Dermis blood vessel endothelial cell (primary cell): ENCODE measurements at places on chromosomes 4 and X. TPM values are rescaled to one million over a fixed set of nuclear protein-coding genes. Genes with fewer than 3 reads are reported as not detected.

The HELT gene
- not detected in 2 replicates for total RNA-seq

DNA sequence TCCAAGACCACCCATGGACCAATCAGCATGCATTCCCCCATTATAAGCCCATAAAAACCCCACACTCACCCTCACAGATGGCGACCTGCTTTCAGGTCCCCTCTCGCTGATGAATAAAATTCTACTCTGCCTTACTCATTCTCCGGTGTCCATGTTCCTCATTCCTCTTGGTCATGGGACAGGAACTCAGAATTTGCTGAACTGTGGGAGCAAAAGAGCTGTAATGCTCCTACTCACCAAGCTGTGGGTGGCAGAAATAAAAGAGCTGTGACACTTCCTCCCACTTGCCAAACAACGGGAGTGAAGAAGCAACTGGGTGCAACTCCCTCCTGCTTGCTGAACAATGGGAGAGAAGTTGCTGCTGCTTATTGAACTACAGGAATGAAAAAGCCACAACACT is 168.5 kb upstream of the PCDH18 start:
- DNase-seq = no peak

DNA sequence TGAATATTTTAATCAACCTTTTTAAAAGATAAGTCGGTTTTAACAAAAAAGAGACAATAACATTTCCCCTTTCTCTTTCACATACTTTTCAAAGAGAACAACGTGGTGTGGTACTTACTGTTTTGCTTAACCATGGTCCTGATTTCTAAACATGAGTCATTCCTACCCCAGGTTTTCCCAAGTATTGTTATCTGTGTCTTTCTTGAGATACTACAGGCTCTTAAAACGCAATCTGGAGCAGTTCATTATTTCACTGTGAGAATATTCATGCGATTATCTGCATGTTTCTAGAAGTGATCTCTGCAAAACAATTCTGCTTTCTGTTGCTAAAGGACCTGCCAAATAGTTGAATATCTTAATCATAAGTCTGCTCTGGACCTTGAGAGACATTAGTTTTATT is 127.3 kb downstream of the TENM3 start:
- no peak for DNase-seq

The NDNF gene
- total RNA-seq = 4.1 and 6.7 TPM in 2 replicates

- no peak for DNase-seq
Observed at GRCh38 chr4:15451181-15451865, 18.4 kb upstream of the CC2D2A start.

- DNase-seq = no peak
Observed at GRCh38 chr4:175973027-175973923, 92.4 kb upstream of the WDR17 start.

The PRPS2 gene
- 21.3 and 27.7 TPM in 2 replicates for total RNA-seq

The CENPC gene
- total RNA-seq = 18.2 and 19.7 TPM in 2 replicates

GRCh38 chr4:126899331-126899801 is 733.4 kb upstream of the INTU start:
- no peak for DNase-seq

The SH3RF1 gene
- total RNA-seq = 10.8 and 11.2 TPM in 2 replicates

- DNase-seq = peak; percentile 92
Observed at GRCh38 chrX:85003655-85004244, at the start of gene APOOL. Gene APOOL, plus strand, starts transcription at chrX:85003877. Its CDS starts 36 bp downstream, at chrX:85003913.

GRCh38 chr4:173398779-173399415 is at the start of gene SCRG1:
Gene SCRG1, minus strand, starts transcription at chr4:173399116. Its CDS starts 7,702 bp downstream, at chr4:173391414.
- no peak for DNase-seq

DNA sequence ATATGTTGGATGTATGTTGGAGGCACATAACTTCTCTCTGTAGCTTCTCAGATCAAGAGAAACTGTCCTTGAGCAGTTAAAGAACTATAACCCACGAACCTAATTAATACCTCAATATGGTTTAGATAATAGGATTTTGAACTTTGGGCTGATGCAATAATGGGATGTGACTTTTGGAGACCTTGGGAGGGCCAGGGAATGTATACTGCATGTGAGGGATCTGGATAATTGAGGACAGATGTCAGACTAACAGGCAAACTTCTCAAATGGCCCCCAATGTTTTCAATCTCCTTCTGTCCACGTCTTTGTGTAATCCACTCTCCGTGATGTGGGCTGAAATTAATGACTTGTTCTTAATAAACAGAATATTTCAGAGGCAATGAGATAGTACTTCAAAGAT is 202.2 kb upstream of the FAT4 start:
- no peak for DNase-seq

DNA sequence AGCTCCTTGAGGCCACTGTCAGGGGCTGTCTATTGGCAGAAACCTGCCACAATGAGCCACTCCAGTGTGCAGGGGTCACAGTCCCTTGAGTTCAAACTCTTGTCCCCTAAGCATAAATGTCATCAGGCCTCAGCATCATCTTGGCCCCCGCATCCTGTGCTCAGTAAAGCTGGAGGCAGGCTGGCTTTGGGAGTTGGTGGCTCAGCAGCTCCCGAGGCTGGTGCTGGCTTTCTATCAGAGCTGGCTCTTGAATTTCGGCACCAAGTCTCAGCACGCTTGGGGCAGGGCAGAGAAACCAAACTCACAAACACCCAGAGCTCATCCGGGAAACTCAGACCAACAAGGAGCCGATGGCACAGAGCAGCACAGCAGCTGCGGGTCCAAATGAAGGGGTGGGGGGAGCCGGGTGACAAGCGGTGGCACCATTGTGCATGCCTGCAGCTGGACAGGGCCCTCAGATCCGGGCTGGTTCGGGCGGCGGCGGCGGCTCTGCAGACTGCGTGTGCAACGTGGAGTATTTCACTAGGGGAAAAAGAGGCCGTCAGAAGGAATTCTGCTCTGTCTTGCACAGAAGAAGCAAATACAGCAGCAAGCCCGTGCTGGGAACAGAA is 75.5 kb downstream of the MTMR1 start:
- no peak for DNase-seq

- DNase-seq = no peak
Observed at GRCh38 chrX:10099411-10099810, 57.4 kb upstream of the CLCN4 start.

GRCh38 chr4:147778942-147779341 is 47.1 kb downstream of the ARHGAP10 start:
- no peak for DNase-seq

GRCh38 chr4:5033281-5033841 is 14.1 kb upstream of the CYTL1 start:
- DNase-seq = peak; percentile 96

DNA sequence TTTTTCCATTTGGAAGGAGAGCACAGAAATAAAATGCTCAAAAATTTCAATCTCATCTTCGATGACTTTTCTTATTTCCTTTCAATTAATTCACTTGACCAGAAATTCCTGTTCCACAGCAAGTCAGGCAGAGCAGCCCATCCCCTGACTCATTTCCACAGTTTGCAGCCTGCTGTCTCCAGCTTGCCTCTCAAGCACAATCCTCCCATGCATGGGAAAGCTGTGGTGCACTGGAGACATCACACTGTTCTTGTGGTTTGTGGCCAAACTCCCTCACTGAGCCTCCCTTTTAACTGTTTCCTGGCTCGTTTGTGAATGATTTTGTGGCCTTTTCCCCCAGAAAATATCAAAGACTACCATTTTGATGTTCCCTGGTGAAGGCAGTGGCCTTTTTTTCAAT is 114.0 kb upstream of the ENPEP start:
- no peak for DNase-seq

The TMEM31 gene
- not detected in 2 replicates for total RNA-seq

The HTN3 gene
- not detected in 2 replicates for total RNA-seq

GRCh38 chrX:47420265-47420664 is 49.9 kb downstream of the ZNF157 start:
- DNase-seq = no peak

The UCP1 gene
- total RNA-seq = not detected in 2 replicates

GRCh38 chrX:41406201-41406600 is 40.9 kb upstream of the NYX start:
- DNase-seq = peak; percentile 1

The BEX1 gene
- not detected in 2 replicates for total RNA-seq

The GYPE gene
- total RNA-seq = 0.05 and 0.17 TPM in 2 replicates

The ATP2B3 gene
- total RNA-seq = under 0.01 TPM in 1 of 2 replicates, not detected in the other

GRCh38 chrX:73965833-73966232 is 338.1 kb upstream of the ZCCHC13 start:
- DNase-seq = no peak

GRCh38 chr4:141229408-141230101 is 8.9 kb downstream of the ZNF330 start:
- DNase-seq = no peak

DNA sequence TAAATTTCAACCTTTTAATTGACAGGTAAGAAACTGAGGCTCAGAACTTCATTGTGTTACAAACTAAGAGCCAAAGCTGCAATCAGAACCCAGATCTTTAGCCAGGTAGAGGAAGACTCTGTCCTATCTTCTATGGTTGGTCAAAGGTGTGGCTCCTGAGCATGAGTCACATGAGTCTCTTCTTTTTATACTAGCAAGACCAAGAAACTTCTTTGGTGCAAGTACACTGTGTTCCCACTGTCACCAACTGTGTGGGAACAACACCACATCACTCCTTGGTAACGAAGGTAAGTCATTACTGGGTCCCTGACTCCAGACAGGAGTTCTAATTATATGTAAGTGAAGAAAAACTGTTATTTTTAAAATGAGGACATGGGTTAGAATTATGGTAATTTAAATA is 290.1 kb downstream of the INPP4B start:
- no peak for DNase-seq

The RBM47 gene
- total RNA-seq = 1.0 and 4.6 TPM in 2 replicates

DNA sequence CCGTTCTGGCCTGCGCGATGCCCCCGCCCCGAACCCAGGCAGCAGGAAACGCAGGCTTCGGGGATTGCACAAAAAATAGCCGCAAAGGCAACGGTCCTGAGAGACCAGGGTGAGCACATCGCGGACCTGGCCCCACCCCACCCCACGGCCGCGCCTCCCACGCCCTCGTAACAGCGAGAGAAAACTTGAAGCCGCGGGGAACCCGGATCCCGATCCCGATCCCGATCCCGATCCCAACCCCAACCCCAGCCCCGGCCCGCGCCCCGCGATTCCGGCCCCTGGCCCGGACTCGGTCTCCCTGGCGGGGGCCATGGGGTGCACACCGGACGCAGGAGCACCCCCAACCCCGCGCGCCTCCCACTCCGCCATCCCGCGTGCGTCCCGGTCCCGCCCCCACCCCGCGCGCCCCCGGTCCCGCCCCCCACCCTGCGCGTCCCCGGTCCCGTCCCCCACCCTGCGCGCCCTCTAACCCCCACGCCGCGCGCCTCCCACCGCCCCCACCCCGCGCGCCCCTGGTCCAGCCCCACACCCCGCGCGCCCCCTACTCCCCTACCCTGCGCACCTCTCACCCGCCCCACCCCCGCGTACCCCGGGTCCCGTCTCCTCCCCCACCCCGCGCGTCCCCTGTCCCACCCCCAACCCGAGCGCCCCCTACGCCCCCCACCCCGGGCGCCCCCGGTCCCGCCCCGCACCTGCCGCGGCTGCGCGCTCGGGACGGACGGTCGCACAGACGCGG is 29.0 kb downstream of the NOP14 start:
- DNase-seq = peak; percentile 39

DNA sequence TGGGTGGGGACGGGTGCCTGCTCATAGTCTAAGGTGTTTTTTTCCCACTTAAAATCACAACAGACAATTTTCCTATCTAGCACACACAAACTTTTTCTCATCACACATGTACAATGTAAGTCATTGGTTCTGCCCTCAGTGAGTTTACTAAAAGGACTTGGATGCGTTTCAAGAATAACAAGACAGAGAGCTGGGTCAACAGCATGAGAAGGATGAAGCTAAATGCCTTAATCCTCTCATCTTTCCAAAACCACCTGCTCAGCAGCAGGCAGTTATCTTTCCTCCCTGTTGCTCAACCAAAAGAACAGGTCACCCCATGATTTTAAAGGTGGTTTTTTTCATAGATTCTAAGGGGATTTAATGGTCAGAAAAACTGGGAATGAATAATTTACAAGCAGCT is 40.1 kb downstream of the OFD1 start:
- no peak for DNase-seq

DNA sequence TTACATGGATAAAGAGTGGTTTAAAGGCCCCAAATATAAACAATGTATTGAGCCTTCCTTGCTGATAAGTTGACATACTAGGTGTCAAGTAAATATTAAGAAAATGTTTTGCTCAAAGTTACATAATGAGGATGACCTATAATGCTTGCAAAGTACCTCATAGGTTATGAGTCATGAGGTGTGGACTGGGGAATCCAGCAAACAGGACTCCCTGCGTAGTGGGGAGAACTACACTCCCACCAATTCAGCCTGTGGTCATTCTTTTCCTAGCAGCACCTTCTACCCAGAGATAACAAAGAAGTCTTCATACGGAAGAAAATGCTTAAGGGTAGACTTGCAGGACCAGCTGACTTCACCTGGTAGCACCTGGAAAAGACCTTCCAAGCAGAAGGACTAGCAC is 418.9 kb upstream of the CPEB2 start:
- DNase-seq = no peak

DNA sequence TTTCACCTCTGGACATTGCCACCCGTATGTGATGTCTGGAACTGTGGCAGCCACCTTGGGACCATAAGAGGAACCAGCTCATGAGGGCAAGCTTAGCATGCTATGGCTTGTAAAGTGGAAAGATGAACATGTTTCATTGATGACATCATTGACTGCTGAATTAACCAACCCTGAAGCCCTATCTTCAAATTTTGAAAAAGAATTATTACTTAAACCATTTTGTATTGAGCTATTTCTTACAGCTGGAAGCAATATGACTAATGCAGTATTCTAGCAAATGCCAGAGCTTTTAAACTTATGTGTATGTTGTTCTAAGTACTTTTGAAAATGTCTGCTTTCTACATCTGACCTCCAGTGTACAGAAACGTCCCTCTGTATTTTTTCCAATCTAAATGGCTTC is 18.1 kb downstream of the GUCY2F start:
- no peak for DNase-seq

- peak; percentile 83 for DNase-seq
Observed at GRCh38 chr4:158775091-158775651, 6.3 kb downstream of the FNIP2 start.

- peak; percentile 11 for DNase-seq
Observed at GRCh38 chr4:19700992-19701391, 550.7 kb upstream of the SLIT2 start.

DNA sequence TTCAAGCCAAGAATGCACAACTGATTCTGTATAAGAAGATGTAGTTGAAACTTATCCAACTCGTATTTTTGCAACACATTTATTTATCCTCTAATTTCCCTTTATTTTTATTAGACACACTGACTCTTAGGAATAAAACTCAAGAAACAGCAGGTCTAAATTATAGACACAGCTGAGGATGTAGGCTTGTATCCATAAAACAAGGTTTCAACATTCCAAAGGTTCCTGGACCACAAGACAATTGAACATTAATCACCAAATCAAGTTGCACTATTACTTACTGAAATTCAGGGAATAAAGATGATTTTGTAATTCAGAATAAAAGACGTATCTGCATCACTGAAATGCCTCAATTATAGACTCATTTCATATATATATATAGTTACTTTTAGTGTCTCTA is 683.5 kb upstream of the GRIA3 start:
- no peak for DNase-seq
